Kidney glomerular epithelial cell (primary cell): ENCODE measurements at places on chromosomes 3 and 15.

GRCh38 chr3:28698706-28699105 lies 350.1 kb upstream of the AZI2 start:
- DNase-seq, result no peak

- DNase-seq, result no peak
These were observed 10.9 kb downstream of the ACSBG1 start for GRCh38 chr15:78223396-78224022.

DNA sequence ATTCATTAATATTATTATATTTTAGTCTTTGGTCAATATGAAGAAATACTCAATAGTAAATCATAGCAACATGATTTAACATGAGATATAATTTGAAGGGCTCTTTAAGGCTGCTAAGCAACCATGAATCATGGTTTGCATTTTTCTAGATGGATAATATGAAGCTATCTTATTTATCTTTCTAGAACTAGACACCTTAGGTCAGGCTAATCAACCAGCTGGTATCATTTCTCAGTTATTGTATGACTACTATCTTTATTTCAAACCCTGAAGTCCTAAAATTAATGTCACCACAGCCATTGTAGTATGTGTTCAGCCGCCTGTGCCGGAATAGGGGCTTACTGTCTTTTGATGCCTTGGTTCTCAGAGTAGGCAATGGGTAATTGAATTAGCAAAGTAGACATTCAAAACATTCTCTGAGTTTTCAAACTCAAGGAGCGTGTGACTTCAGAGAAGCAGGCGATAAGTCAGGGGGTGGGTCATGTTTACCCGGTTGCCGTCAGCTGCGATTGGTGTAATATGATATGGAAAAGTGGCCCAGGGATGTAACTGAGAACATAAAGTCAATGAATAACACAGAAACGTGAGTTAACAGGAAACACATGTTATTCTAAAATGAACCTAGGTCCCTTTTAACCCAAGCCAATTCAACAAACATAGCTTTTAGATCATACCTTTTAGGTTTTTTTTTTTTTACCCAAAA lies 93.4 kb upstream of the CTDSPL start:
- DNase-seq, result no peak

- DNase-seq, result no peak
These were observed 435.2 kb upstream of the DPPA4 start for GRCh38 chr3:109772520-109772919.

GRCh38 chr15:46441294-46442062 lies 806.6 kb downstream of the SQOR start:
- DNase-seq, result peak; percentile 45

DNA sequence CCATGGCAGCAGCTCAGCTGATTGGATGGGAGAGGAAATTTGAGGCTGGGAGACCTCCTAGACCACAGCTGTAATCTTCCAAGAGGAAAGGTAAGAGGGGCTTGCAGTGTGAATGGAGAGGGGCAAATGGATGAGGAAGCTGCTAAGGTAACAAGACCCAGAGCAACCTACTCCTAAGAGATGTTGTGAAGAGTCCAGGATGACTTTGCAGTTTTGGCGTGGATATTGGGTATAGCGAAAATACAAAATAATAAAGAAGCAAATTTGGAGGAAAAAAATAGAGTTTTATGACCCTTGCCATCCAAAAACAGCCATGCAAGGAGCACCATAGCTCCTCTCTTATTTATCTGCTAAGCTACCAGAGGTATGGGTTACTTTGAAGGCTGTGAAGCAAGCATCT lies 186.6 kb downstream of the GREM1 start:
- no peak for DNase-seq

GRCh38 chr15:44023176-44023575 lies 171.9 kb downstream of the FRMD5 start:
- DNase-seq, result no peak

GRCh38 chr3:193768070-193768394 lies 175.0 kb downstream of the OPA1 start:
- DNase-seq, result no peak

DNA sequence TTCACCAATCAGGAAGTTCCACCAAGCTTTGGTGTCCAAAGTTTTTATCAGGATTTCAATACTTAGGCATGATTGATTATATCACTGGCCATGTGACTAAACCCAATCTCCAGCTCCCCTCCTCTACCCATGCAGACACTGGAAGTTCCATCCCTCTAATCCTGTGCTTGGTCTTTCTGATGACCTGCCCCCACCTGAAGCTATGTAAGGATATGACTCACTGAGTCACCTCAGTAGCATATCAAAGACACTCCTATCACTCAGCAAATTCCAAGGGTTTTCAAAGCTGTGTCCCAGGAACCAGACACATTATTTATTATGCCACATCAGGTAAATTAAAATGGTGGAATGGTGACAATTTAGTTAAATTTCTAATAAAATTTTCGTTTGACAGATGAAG lies 158.9 kb downstream of the TAFA4 start:
- DNase-seq, result no peak

DNA sequence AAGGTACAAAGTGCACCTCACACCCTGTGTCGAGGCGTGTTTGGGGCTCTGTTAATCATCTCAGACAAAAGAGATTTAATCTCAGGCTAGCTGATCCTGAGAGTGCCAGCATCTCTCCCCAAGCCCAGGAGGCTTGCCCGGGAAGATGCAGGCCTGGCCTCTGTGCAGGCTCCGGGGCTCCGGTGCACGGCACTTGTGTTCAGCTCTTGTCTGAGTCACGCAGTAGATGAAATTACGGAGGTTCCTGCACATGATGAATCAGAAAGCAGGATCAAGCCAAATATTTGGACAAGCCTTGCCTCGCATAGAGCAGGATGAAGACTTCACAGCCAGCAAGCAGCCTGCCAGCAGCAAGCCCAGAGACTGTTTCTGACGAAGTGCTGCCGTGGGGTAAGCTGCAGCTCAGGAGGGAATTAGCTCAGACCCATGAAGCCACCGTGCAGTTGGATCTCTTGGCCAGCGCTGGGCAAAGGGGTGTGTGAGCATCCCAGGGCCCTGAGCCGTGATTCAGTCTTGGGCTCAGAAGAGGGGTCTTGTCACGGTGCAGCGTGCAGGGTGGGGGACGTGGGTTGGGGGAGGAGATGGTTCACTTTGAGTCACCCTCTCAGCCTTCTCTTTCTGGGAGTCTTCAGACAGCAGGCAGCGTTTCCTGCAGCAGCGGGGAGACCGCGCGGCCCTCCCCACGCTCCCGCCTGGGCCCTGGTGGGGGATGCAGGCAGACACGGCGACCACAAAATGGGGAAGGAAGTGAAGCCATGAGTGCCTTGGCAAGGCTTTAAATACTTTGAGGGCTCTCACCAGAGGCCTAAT lies 89.2 kb upstream of the MEF2A start:
- peak; percentile 46 for DNase-seq

- no peak for DNase-seq
These were observed 1.0 kb upstream of the MYL3 start for GRCh38 chr3:46864061-46864881.

GRCh38 chr3:16288664-16289063 lies 23.7 kb downstream of the OXNAD1 start:
- no peak for DNase-seq

- DNase-seq, result no peak
These were observed 36.2 kb downstream of the SEMA5B start for GRCh38 chr3:122991236-122991985.

- no peak for DNase-seq
These were observed 61.6 kb downstream of the CCR1 start for GRCh38 chr3:46146548-46146947.

DNA sequence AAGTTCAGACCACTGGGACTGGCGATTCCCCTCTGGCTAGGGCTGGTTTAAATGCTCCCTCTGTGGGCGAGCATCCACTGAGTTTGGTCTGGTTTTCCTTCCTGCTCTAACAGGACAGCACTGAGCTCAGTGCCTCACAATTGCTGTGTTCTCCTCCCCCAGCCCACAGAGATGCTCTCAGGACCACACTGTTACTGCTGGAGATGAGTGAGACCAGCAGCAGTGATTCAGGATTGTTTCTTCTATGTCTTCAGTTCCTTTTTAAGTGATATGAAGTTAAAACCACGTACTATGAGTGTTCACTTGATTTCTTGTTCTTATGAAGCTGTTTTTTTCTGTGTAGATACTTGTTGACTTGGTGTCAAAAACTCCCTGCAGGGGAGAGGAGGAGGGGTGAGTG lies 180.4 kb upstream of the COL8A1 start:
- no peak for DNase-seq

- no peak for DNase-seq
These were observed 31.8 kb upstream of the SMAD3 start for GRCh38 chr15:67033571-67034044.

DNA sequence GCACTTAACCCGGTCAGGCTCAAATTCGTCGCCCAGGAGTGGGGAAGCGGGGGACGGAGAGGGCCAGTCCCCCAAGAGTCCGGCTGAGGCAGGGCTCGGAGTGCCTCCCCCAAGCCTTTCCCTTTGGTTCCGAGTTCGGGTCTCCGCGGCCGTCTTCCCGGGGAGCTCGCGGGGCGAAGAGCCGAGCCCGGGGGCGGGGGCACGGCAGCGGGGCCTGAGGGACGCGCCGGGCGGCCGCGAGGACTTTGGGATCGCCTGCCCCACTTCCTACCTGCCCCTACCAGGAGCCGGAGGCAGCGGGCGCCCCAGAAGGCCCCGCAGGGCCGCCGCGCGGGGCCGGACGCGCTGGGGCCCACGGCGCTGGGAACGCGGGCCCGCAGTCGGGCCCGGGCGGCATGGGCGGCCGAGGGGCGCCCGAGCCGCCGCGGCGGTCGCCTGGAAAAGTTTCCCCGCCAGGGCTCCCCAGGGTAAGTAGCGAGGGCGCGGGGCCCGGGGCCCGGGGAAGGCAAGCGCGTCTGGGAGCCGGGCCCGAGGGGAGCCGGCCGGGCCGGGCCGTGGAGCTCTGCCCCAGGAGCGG lies 2.8 kb downstream of the FURIN start:
- no peak for DNase-seq

- no peak for DNase-seq
These were observed 41.2 kb downstream of the IMPG2 start for GRCh38 chr3:101279162-101279561.
